Activated CD8-positive, alpha-beta memory T cell treated with anti-CD3 and anti-CD28 coated beads, Interleukin-2, amount 50 U/mL, for 48 hours (primary cell): ENCODE measurements at places on chromosomes 16 and 17.
A peak's percentile ranks its signal among the peaks of the same experiment; 100 is the strongest.

DNA sequence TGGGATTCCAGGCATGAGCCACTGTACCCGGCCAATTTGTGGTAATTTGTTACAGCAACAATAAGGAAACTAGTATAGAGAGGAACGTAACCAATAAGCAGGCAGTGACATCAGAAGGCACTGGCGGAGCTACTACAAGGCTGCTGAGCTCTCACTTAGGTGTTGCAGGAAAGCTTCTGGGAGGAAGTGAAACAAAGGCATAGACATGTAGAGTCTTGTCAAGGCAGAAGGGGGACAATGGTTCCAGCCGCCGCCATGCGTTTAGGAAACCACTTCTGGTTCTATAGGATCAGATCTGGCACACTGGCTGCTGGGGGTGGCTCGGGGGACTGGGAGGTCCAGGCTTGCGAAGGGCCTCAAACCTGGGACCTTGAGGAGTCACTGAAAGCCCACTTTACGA, 9.4 kb upstream of the CPSF4L start:
- no peak for DNase-seq

GRCh38 chr16:69397821-69398521, 12.2 kb upstream of the TERF2 start:
- peak; percentile 42 for DNase-seq

DNA sequence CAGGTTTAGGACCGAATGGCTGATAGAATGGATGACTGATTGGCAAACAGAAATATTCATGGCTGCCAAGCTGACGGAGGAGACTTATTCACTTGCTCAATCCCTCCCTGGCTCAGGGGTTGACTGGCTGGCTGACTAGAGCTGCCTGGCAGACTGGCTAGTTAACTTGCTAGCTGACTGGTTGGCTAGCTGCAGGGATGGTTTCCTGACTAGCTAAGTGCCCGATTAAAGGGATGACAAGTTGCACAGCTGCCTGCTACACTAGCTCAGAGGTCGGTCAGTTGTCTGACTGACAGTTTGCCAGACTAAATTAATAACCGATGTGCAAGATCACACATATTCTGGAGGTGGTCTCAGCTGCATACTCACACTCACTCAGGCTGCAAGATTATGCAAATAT, 1208.4 kb upstream of the CDH8 start:
- no peak for DNase-seq

GRCh38 chr17:31523862-31524730, 132.6 kb downstream of the RAB11FIP4 start:
- DNase-seq: no peak

DNA sequence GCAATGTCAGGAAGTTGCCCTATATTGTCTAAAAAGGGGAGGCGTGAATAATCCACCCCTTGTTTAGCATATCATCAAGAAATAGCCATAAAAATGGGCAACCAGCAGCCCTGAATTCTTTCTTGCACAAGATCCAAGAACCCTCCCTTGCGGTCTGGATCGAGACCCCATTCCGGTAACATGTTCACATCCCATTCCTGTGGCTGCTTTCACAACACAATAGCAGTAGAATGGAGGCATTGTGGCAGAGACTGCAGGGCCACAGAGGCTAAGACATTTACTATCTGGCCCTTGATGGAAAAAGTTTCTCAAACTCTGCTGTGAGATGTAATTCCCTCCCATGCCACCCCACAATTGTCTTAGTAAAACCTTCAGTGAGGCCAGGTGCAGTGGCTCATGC, 73.2 kb downstream of the RMI2 start:
- no peak for DNase-seq

DNA sequence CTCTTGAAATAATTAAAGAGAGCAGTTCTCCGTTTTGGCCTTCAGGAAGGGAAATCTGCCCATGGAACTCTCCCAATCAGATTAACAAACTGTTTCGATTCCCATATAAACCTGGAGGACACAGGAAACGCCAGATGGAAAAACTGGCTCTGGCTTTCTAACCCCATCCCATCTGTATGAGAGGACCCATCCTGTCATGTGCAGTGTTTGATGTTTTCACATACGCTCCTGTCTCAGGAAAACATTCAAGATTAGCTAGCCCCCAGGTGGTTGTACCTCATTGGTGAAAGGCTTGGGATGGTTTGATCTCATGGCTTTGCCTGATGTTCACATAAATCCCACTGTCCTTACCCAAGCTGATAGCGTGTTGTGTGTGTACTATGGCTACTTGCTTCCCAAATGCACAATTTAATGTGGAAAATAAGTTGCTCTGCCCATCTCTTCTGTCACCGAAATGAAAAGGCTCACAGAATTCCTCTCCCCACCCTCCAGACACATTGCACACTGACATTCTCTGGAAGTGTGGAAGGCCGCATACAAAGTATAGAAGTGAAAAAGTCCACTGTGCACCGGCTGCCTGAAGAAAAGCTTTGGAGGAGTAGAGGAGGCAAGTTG, 18.2 kb upstream of the ERN1 start:
- no peak for DNase-seq

- DNase-seq: no peak
Observed at GRCh38 chr17:75540923-75541503, 15.5 kb downstream of the LLGL2 start.

DNA sequence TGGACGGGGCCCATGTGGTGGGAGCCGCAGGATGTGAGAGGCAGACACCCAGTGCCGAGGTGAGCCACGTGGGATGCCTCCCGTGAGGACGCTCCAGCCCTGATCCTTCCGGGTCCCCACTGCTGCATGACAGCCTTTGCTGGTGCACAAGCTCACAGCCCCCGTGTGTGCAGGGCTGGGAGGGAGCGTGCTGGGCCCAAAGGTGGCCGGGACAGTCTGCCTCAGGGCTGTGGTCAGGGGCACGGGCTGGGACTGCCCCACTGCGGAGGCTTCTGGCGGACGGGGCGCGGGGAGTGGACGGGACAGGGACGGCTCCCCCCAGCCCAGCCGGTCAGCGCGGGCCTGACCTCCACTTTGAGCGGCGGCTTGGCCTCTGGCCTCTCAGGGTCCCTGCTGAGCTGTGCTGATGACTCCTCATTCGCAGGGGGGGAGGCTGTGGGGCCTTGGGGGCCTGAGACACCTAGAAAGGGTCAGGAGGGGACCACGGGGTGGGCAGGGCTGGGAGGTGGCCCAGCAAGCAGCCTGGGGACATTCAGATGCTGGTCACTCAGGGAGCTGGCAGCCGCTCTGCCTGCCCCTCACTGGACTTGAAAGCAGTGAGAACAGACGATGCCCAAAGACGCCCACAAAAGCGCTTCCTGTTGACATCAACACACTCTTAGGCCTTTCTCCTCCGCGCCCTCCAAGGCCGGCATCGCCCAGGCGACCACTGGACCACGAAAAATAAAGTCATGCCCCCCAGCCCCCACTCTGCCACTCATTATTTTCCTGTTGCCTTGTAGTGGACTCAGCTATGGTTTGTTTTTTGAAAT, 9.3 kb upstream of the METRNL start:
- no peak for DNase-seq

- DNase-seq: no peak
Observed at GRCh38 chr16:55389426-55390073, 65.5 kb downstream of the IRX6 start.

DNA sequence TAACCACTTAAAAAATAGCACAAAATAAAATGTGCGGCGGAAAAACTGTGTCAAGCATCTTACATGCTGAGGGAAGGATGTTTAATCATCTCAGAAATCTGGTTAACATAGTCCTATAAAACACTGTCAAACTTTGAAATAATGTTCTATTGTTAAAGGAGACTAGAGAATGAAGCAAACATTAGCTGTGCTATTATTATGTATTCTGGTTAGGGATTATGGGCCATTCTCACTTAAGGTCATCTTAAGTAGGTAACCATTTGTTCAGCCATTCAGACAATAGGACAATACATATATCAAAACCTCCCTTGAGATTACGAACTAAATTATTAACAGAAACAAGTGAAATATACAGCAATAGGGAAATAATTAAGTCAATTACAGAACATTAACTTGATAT, 24.7 kb downstream of the GRB2 start:
- DNase-seq: no peak

- peak; percentile 85 for DNase-seq
Observed at GRCh38 chr17:10226930-10227695, 28.7 kb upstream of the GAS7 start.
